Osteoblast (primary cell): ENCODE measurements at places on chromosomes 3 and 15.

- DNase-seq: no peak
Observed at GRCh38 chr3:185089343-185089742, 63.5 kb downstream of the C3orf70 start.

DNA sequence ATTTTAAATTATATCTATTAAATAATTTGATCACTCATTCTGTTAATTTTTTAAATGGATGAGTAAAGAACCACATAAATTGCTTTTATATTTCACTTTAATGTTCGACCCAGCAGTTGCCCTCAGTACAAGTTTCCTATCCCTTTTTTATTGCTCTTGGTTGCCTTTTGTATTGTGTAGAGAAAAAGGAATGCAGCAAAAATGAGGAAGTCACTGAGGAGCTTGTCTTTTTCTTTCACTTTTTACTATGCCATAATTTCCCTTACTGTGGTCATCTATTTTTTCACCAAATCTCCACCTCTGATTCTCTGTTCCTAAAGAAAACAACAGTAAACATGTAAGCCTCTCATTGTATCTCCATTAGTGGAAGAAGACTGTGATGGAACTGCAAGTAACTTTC lies 122.7 kb downstream of the B3GALNT1 start:
- DNase-seq: no peak

DNA sequence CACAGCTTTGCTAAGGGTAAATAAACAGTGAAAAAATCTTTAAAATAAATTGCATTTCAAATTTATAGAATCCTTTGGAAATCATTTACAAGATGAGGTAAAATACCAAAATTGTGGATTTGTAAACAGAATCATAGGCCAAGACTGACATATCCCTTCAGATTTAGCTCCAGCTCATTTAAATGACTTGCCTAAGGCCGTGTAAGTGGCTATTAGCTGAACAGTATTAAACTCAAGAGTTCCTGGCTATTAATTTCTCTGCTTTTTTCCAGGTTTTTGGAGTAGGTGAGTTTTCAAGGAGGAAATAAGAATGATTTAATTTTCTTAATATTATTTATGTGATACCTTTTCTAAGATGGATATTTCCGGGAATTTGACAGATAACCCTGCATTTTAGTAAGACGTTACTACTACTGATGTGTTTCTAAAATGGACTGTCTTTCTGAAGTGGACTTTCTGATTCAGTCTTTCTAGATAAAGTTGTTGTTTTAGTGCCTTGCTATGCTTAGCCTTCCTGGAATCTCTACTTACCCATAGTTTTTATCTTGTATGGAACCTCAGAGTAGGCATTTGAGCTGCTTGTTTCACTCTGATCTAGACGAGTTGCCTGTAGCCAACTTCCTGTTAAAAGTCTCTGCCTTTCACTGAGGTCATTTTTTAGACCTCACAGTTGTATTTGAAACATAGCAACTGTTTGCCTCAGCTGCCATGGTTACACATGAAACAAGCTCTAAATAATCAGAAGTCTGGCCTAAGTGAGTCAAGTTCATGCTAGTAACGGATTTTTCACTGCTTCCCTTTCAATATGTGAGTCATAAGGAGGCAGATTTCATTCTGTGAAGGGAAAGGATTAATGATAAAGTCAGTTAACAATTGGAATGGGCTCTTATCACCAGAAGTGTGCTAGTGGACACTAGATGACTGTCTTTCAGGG lies 127.0 kb downstream of the KLHL25 start:
- DNase-seq: peak; percentile 75

DNA sequence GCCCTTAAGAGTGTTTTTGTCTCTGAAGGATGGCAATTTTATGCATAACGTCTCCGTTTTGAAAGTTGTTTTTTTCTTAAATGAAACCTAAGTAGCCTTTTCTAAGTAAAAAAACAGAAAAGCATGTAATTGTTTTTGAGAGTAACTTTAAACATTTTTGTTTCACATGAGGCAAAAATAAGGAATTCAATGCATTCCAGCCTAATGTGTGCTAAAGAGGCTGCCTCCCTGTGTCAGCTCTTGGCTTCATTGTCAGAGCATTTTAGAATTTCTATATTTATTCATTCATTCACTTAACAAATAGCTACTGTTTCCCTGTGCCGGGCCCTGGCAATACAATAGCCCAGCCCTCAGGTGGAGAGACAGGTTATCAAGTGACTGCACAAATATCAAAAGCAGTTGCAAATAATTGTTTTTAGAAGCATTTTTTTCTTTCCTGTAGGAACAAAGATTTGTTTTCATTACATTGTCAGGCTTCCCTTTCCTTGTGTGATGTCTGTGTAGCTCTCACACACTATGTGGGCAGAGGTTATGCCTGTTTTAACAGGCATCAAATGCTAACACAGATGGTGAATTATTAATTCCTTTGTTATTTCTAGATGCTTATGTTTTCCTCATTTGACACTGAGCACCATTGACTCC lies 81.9 kb downstream of the CCK start:
- DNase-seq: no peak
